ENCODE measurements at places on chromosomes 2 and 18.
A peak's percentile ranks its signal among the peaks of the same experiment; 100 is the strongest.

DNA sequence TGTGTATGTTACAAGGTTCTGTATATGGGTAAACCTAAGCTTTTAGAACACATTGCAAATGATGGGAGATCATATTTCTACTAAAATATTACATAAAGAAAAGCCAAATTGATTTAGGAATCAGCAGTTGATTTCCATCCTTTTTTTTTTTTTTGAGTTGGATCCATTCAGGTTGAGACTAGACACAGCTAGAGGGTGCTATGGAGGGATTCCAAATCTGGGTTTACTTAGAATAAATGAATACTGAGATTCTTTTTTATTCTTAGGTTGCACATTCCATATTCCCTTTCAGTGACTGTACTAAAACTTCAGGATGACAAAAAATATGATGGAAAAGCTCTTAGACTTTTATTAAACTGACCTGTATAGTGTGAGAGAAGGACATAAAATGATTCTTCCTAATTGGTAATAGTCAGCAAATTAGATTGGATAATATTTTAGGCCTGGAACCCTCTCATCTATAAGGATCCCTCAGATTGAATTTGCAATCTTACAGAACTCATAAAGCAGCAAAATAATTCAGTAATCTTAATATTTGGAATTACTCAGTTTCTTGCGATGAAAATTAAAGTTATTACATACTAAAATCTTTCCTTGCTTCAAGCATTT, 183.3 kb upstream of the SESTD1 start:
- no peak for DNase-seq

GRCh38 chr2:39902103-39902502, 123.0 kb upstream of the THUMPD2 start:
- DNase-seq = no peak

- DNase-seq = peak; percentile 81
Measured at GRCh38 chr18:2515908-2516625, 55.2 kb downstream of the METTL4 start.

GRCh38 chr2:128622955-128623620, 304.4 kb upstream of the HS6ST1 start:
- DNase-seq = no peak
